Esophagus muscularis mucosa (tissue), 4 donors: ENCODE measurements at places on chromosomes 11 and 22.
A peak's percentile ranks its signal among the peaks of the same experiment; 100 is the strongest.

DNA sequence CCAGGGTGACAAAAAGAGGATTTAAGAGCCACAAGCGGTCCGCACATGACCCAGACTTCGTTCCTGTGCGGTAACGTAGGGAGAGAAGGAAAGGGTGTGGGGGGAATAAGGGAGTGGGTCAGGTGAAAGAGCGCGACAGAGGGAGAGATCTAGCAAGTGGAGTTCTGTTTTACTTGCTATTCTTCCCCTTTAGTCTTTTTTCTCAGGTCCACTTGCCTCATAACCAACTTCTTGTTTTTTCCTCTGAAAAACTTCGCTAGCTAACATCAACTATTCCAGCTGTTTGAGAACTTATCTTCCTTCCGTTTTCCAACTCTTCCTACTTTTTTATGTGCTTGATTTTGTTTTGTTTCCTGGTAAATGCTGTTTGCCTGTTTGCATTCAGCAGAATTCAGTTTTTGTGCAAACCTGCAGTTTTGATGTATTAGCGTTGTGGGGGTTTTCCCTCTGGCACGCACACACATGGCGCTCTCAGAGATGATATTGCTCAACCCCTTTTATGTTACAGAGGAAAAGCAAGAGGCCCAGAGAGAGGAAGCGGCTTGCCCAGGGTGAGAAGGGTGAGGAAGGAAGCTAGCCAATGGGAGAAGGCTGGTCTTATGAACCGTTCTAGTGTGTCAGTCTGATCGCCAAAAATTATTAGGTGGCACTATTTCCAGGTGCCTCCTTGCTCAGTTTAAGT is 592 bp upstream of the CTSC start:
- DNase-seq = no peak

DNA sequence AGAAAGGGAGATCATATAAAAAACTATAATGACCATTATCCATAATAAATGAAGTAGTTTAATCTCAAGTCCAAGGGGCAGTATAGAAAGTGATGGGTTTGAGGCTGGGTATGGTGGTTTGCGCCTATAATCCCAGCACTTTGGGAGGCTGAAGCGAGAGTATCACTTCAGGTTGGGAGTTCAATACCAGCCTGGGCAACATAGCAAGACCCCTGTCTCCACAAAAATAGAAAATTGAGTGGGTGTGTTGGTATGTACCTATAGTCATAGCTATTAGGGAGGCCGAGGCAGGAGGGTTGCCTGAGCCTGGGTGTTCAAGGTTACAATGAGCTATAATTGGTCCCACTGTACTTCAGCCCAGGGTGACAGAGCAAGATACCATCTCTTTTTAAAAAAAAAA is 23.9 kb downstream of the MED17 start:
- no peak for DNase-seq

DNA sequence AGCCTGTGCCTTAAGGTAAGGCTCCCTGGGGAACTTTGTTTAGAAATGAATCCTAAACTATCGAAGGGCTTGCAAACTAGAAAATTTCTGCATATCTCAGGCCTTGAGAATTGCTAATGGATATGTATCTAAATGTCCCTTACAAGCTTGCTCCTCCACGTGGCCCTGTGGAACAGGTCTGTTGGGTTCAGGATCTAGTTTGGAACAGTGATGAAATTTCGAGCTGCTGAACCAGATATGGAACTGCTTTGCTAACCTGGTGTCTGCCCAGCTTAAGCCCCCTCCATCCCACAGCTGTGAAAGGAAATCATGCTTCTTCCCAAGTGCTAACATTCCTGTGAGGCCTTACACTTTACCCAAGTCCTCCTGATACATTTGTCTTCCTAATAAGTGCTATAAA is 11.6 kb downstream of the SREBF2 start:
- DNase-seq = no peak

GRCh38 chr22:50076646-50077535 is 8.3 kb downstream of the MLC1 start:
- DNase-seq = no peak

DNA sequence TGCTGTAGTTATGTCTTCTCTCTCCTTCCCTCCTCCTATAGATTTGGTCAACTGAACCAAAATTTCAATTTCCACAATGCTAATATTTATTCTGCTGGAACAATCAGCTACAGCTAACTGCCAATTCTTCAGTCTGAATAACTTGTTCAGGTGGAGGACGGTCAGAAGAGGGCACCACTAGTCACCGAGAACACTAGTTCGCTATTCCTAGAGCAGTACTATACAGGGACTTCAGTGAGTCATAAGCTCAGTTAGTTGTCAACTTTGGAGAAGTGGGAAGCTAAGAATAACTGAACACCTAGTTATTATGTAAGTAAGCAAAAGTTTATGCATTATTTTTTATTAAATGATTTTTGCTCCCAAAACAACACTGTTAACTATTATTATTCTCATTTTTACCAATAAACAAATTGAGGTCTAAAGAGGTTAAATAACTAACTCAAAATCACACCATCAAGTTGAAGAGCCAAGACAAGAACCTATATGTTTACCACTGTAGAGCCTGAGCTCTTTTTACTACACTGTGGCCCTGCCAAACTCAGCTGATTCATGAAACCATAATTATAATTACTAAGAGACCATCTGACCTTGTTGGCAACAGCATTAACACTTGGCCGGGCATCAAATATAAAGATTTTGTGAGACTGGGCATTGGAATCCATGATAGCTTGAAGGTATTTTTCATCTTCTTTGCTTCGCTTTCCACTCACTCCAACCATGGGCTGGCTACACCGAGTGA is 59.0 kb downstream of the CEP57 start:
- DNase-seq = no peak

- DNase-seq = no peak
Measured at GRCh38 chr11:129075757-129076156, 116.4 kb downstream of the ARHGAP32 start.

DNA sequence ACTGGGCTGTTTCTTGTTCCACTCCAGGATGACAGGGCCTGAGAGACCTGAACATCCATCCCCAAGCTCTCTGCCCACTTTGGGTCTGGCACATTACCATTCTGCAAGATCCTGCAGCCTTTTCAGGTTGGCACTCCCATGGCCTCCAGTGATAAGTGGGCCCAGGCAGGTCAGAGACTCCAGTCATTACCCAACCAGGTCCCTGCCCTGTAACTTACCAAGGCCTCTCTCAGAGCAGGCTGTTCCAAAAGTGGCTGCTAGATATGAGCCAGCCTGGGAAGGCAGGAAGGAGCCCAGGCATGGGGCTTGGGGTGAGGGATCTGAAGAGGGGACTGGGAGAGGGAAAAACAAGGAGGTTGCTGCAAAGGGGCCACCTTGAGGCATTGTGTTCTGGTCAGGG is 35.9 kb downstream of the KCNQ1OT1 start:
- DNase-seq = peak; percentile 19
